ENCODE measurements at places on chromosomes 11 and 22. TPM values are rescaled to one million over a fixed set of nuclear protein-coding genes. Genes with fewer than 3 reads are reported as not detected.
A peak's percentile ranks its signal among the peaks of the same experiment; 100 is the strongest.

DNA sequence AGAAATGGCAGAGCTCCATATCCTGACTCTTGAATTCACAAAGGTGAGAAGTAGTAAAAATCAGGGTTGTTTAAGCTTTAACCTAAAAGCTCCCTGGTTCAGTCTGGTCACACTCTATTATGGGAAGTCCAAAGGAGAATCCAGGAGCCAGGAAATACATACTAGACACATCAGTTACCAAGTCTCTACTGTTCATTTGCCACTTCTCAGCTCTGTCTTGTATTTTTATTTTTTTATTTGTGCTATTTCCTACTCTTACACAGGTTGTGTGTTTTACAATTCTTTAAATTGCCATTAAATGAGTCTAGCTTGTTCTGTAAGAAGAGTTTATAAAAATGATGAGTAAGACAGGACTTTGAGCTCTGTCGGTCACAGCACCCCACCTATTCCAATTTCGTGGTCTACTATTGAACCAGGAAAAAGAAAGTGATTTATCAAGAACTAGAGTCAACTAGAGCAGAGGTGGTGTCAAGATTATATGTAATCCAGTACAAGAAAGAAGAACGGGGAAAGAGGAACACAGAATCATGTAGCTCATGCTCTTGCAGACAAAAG lies 9.7 kb downstream of the MS4A12 start:
- H3K27me3 ChIP-seq, result no peaks in the 10 kb centered on the region
- H3K36me3 ChIP-seq, result no peaks in the 10 kb centered on the region
- DNase-seq, result no peak
- no peak overlapping the region for H3K4me3 ChIP-seq
- no peaks in the 10 kb centered on the region for H3K4me1 ChIP-seq

GRCh38 chr11:13701506-13701905 lies 33.0 kb downstream of the FAR1 start:
- H3K36me3 ChIP-seq, result no peaks in the 10 kb centered on the region
- H3K27me3 ChIP-seq, result no peaks in the 10 kb centered on the region
- DNase-seq, result no peak
- no peak overlapping the region for H3K27ac ChIP-seq

GVQW3 gene
- total RNA-seq, result 5.9 TPM

DNA sequence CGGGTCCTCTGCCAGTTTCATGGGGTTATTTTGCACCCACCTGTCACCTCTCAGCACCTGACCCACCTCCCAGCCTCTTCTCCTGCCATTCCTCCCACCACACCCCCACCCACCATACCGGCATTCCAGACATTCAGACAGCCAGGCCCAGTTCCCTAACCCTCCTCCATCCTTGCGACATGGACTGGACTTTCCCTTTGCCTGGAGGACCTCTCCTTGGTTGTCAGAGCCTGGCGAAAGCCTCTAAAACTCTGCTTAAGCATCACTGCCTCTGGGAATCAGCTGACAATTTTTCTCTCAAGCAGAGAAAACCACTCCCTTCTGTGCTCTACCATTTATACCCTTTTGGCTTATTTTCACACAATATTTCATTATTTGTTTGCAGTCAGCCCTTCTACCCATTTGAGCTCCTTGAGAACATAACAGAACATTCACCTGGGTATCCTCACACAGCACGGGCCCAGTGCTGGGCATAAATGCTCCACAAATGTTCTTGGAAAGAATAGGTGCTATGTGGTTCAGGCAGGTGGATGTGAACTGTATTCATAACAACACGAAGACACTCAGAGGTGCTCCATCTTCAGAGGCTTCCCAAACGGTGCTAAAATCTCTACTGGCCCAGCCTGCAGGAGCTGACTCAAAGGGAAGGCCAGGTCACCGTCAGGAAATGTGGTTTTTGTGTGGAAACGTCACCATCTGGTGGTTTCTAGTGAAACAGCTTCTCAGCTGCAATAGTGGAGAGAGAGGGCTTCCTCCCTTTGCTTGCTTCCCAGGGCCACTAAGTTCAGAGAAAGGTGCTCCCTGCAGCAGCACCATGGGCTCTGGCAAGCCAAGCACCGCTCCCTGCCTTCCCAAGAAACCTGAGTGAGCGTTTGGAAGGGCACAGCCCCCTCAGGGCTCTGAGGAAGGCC lies 10.4 kb downstream of the SPATA19 start:
- H3K27ac ChIP-seq, result no peak overlapping the region
- no peak for DNase-seq
- no peaks in the 10 kb centered on the region for H3K4me1 ChIP-seq
- H3K4me3 ChIP-seq, result no peak overlapping the region

DNA sequence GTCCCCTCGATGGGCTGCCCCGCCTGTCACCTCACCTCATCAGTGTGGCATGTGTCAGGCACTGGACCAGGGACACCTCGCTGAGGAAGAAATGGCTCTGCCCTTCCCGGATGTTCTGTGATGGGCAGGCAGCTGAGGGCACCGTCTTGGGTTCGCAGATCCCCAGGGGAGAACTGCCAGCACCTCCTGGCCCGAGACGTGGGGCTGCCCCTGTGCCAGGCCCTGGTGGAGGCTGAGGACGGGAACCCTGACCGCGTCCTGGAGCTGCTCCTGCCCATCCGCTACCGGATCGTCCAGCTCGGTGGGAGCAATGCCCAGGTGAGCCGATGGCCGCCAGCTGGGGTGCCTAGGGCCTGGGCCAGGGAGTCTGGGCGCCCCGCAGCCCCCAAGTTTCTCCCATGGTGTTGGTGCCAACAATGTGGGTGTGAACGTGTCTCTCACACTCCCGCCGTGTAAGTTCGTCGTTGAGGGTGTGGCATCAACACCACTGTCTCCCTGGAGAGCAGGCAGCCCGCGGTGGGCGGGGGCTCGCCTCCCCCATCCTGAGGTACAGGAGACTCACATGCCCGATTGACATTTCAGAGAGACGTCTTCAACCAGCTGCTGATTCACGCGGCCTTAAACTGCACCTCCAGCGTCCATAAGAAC lies 7.3 kb upstream of the GTSE1 start:
- no peaks in the 10 kb centered on the region for H3K36me3 ChIP-seq
- no peaks in the 10 kb centered on the region for H3K27me3 ChIP-seq

GRCh38 chr11:134522782-134523570 lies 110.9 kb upstream of the B3GAT1 start:
- H3K27ac ChIP-seq, result no peak overlapping the region
- H3K4me3 ChIP-seq, result no peak overlapping the region
- H3K36me3 ChIP-seq, result no peaks in the 10 kb centered on the region
- H3K4me1 ChIP-seq, result no peaks in the 10 kb centered on the region

GRCh38 chr11:64229090-64229743 lies 1.1 kb upstream of the DNAJC4 start:
- no peaks in the 10 kb centered on the region for H3K36me3 ChIP-seq
- H3K27me3 ChIP-seq, result no peaks in the 10 kb centered on the region
- H3K4me3 ChIP-seq, result no peak overlapping the region
- DNase-seq, result peak; percentile 26

- DNase-seq, result no peak
- peak overlapping the region; percentile 94 for H3K4me3 ChIP-seq
- no peaks in the 10 kb centered on the region for H3K36me3 ChIP-seq
- peak overlapping the region; percentile 100 for H3K27ac ChIP-seq
Measured at GRCh38 chr11:118923721-118924587, 1.8 kb downstream of the BCL9L start.
